ENCODE measurements at places on chromosomes 11 and 22. TPM values are rescaled to one million over a fixed set of nuclear protein-coding genes. Genes with fewer than 3 reads are reported as not detected.

ZNF214 gene
- total RNA-seq, result 3.3 TPM

PRG2 gene
- 0.33 TPM for total RNA-seq

CDPF1 gene
- total RNA-seq, result 16.3 TPM

OR4C46 gene
- total RNA-seq, result not detected

C11orf87 gene
- not detected for total RNA-seq

YPEL1 gene
- total RNA-seq, result 12.0 TPM

ACR gene
- total RNA-seq, result 0.46 TPM

SYT8 gene
- total RNA-seq, result not detected

IFT27 gene
- 24.1 TPM for total RNA-seq

DNA sequence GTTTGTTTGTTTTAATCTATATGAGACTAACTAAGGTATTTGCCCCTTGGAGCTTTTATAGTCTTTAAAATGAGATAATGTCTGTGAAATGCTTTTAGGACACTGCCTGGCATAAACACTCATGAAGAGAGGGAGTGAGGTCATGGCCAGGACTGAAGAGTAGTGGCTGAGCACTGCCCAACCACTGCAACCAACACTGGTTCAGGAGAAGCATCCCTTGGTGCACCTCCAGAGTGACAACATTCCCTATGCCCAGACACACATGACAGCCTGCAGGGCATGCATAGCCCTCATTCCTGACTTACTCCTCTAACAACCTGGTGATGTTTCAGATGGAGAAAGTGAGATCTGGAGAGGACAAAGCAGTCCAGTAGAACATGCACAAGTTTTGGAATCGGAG, 36.1 kb downstream of the ME3 start:
- no peak for DNase-seq

GRCh38 chr22:39237318-39238100, 7.3 kb downstream of the PDGFB start:
- no peak for DNase-seq

GRCh38 chr11:73466643-73467042, 90.4 kb downstream of the RELT start:
- DNase-seq, result no peak

GRCh38 chr22:23835484-23836144, 3.2 kb downstream of the DERL3 start:
- no peak for DNase-seq

GRCh38 chr11:102191832-102192231, 81.6 kb downstream of the YAP1 start:
- no peak for DNase-seq

DNA sequence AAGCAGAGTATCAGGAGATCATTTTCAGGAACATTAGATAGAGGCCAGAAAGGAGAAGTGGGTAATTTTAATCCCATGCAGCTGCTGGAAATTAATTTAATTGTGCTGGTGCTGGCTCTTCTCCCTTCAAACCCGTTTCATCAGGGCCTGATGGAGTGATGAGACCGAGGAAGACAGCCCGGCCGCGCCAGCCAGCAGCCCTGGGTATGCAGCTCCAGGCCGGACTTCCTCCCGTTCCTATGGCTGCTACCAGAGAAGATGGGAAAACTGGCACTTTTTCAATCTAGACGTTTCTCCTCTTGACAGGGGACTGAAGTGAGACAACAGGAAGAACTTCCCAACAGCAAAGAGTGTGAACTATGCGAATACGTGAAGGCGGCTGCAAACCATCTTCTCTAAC, 24.6 kb upstream of the ZBTB16 start:
- no peak for DNase-seq

DNA sequence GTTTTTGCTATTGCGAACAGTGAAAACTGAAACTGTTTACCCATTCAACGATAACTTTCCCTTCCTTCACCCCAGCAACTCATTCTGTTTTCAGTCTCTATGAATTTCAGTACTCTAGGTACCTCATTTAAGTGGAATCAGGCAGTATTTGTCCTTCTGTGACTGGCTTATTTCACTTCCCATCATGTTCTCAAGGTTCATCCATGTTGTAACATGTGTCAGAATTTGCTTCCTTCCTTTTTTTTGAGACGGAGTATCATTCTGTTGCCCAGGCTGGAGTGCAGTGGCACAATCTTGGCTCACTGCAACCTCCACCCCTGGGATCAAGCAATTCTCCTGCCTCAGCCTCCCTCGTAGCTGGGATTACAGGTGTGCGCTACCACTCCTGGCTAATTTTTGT, 23.7 kb downstream of the HTR3B start:
- no peak for DNase-seq

DNA sequence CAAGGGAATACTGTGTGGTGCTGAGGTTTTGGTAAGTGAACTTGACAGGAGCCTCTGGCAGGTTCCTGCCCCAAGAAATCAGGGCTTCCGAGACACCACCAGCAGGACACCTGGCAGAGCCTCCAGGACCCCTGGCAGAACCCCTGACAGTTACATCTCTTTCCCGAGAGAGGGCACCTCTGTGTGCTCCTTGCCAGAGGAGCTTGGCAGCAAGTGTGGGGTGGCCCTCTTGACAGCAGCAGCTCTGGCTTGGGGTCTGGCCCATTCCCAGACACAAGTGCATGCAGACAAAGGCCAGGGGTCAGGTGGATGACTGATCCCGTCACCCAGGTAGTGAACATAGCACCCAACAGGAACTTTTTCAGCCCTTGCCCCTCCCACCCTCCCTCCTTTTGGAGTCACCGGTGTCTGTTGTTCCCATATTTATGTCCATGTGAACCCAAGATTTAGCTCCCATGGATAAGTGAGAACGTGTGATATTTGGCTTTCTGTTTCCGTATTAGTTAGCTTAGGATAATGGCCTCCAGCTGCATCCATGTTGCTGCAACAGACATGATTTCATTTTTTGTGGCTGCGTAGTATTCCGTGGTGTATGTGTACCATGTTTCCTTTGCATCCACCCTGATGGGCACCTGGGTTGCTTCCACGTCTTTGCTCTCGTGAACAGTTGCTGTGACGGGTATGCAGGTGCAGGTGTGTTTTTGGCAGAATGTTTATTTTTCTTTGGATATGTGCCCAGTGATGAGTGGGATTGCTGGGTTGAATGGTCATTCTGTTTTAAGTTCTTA, 21.2 kb upstream of the OSBPL5 start:
- no peak for DNase-seq

- peak; percentile 83 for DNase-seq
These were observed 859.3 kb downstream of the BRD1 start for GRCh38 chr22:48968201-48968959.

- no peak for DNase-seq
These were observed 11.6 kb downstream of the ELF5 start for GRCh38 chr11:34501949-34502348.

DNA sequence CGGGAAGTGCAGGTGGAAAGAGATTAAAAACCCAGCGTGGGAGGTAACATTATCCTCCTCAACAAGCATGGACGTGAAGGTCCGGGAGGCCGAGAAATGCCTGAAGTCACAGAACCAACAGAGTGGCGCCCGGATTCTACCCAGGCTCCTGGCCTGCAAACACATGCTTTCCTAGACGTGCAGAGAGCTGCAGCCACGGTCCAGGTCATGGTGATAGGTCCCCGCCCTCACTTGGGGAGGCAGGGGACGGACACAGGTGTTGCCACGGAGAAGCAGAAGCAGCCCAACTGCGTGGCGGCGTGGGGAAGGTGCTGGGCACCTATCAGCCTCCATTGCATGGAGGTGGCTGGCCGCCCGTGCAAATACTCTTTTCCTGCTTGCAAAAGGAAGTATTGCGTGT, 148.8 kb downstream of the MPPED1 start:
- DNase-seq, result peak; percentile 50

DNA sequence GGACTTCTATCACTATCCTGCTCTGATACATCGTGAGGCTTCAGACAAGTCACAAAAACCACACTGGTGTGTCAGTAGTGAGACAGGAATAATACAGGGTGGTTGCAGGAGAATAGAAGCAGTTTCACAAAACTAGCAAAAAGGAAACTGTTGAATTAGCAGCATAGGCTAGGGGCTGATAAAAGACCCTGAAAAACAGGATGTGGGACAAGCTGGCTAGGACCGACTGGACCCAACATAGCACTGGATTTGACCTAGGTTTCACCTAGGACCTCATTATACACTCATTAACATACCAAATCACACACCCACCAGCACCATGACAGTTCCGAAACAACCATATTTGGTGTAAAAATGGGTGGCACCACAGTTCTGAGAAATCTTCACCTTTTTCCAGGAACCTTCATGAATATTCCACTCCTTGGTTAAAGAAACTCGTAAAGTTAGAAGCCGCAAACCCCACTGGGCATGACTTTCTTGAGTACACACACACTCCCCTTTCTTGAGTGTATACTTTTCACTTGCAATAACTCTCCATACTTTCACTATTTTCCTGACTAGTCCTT, 76.2 kb downstream of the SLC1A2 start:
- DNase-seq, result no peak

- DNase-seq, result no peak
These were observed 89.9 kb upstream of the APOA1 start for GRCh38 chr11:116927163-116927974.

- no peak for DNase-seq
These were observed 4.6 kb downstream of the MALAT1 start for GRCh38 chr11:65503368-65503948.

DNA sequence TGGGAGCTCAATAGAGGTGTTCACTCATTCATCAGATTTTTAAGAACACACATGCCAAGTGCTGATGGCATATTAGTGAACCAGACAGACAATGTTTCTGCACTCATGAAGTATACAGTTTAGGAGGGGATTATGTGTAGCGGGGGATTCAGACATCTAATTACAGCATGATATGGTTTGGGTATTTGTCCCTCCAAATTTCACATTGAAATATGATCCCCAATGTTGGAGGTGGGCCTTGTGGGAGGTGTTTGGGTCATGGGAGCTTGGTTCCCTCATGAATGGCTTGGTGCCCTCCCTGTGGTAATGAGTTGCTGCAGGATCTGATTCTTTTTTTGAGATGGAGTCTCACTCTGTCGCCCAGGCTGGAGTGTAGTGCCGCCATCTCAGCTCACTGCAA, 8.9 kb upstream of the RAB3IL1 start:
- DNase-seq, result no peak

- no peak for DNase-seq
These were observed 27.0 kb downstream of the CSTF3 start for GRCh38 chr11:33134276-33134675.

GRCh38 chr11:2770096-2770751, 70.4 kb upstream of the KCNQ1OT1 start:
- peak; percentile 89 for DNase-seq

DNA sequence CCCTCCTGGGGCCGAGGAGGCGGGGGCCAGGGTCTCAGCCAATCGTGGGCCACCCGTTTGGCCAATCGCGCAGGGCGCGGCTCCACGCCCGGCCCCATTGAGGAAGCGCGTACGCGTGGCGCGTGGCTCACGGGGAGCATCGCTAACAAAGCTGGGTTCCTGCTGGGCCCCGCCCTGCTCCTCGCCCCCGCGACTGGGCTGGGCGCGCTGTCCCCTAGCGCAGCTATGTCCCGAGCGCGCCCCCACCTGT, 614 bp upstream of the ASCL2 start:
- peak; percentile 62 for DNase-seq

DNA sequence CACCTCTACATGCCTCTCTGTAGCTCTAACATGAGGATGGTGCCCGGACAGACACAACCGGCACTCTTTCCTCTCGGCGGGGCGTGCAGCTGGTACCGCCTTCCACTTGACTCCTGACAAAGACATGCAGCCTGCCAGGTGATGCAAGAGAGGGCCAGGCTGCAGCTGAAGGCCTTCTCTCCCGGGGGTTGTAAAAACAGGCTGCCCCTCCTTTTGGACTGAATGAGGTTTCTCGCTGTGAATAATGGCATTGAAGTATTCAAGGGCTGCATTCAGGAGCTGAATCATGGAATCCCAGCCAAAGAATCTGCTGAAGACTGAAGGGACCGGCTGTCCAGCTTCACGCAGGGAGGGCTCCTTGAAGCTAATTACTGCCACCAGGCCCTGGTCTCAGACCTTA, 110.9 kb downstream of the GALNT18 start:
- DNase-seq, result no peak

DNA sequence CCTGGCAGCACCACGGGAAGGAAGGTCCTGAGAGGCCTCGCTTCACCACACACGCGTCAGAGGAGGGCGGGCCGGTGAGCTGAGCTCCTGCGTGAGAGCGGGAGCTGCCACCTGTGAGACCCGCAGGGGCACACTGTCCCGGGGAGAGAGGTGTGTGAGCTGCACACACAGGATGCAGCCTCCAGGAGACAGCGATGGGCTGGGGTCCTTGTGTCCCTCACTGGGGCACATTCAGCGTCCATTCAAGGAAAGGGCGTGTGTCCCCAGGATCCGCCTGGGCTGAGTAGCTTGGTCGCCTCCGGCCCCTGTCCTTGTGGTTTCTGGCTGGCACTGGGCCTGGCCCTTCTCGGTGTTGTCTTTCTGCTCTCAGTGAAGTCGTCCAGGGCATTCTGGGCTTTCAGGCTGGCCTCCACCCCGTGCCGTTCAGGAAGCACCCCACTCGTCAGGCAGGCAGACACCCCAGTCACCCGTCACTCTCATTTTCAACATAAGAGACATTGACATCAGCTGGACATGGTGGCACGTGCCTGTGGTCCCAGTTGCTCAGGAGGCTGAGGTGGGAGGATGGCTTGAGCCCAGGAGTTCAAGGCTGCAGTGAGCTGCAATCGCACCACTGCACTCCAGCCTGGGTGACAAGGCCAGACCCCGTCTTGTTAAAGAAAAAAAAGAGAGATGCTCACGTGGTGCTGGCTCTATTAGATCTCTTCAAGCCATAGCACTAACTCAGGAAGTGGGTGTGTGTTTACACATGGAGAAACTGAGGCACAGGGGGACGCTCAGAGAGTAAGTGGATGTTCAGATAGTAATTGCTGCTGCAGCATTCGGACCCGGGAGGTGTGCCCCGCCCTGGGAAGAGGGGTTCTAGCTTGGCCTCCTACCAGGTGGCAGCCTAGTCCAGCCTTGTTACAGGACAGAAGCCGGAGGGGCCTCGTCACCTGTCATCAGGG, 1081.6 kb downstream of the BRD1 start:
- DNase-seq, result peak; percentile 80

DNA sequence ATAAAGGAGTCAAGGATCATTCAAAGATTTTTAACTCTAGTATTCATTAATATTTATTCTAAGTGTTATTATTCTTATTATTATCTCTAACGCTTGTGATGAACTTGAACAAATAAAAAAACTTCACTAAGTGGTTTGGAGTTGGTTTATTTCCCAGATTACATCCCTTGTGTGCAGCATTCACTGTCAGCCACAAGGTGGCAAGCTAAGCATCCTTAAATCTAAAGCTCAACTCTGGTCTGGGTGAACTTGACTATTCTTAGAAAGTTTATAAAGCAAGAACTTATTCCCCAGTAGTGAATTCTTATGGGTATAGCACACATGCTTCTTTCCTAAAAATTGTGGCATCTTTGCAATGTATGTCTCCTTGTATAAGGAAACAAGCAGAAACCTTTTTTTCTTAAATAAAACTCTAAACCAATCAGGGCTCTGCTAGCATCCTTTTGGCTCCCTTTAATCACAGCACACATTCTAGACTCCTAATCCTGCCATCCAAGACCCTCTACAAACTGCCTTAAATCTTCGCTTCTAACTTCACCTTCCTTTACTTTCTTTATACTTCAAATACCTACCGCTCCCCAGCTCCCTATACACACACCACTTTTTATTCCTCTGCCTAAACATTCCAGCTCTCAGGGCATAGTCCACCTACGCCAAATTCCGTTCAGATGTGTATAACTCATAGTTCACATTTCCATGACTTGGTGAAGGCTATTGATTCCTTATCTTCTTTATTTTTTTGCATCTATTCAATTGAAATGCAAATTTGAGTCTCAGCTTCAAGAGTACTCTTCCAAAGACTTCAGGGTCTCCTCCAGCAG, 1068.8 kb downstream of the DLG2 start:
- no peak for DNase-seq

All from esophagus muscularis mucosa (tissue), 4 donors.